ENCODE measurements at places on chromosomes 11 and 22.
A peak's percentile ranks its signal among the peaks of the same experiment; 100 is the strongest.

- DNase-seq = no peak
These were observed at the start of gene GPR83 for GRCh38 chr11:94400839-94401772. GPR83 (minus strand) TSS chr11:94401419; CDS start chr11:94401247, 172 bp downstream.

- no peak for DNase-seq
These were observed 419.3 kb upstream of the NARS2 start for GRCh38 chr11:78993802-78994430.

DNA sequence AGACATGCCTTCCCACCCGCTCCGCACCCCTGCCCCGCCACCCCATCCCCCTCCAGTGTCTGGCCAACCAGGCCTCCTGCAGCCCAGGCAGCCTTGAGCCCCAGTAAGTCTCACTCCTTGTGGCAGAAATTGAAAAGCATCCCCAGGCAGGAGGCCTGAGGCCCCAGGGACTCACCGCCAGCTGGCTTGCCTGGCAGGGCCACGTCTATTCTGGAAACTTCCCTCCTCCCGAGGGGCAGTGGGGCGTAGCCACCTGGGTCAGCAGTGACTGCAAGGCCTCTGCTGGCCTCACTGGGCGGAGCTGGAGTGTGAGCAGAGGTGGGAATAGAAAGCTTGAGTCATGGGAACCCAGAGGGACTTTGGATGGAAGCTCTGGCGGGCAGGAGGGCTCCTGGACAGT, 26.3 kb downstream of the ANO1 start:
- DNase-seq = no peak

DNA sequence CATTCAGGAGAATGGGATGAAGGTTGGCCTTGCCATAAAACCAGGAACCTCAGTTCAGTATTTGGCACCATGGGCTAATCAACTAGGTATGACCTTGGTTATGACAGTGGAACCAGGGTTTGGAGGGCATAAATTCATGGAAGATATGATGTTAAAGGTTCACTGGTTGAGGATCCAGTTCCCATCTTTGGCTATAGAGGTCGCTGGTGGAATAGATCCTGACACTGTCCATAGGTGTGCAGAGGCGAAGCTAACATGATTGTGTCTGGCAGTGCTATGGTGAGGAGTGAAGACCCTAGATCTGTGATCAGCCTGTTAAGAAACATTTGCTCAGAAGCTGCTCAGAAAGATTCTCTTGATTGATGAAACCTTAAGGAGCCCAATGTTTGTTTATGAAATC, 5.7 kb downstream of the NF2 start:
- DNase-seq = no peak

DNA sequence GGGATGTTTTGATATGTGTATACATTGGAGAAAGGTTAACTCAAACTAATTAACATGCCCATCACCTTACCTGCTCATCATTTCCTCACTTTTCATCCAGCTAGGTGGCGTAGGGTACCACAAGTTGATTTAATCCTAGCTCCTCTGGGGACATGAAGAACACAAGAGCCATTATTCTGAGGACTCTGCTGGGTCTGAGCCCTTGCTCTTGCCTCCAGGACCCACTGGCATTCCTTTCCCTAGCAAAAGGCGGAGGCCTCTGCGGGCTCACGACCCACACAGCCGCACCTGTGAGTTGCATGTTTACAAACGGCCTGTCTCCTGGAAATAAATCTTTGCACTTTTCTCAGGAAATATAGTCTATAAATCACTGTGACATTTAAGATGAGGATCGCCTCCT, 871.9 kb downstream of the TBC1D22A start:
- no peak for DNase-seq

- no peak for DNase-seq
These were observed 11.8 kb downstream of the DTX4 start for GRCh38 chr11:59183771-59184170.

DNA sequence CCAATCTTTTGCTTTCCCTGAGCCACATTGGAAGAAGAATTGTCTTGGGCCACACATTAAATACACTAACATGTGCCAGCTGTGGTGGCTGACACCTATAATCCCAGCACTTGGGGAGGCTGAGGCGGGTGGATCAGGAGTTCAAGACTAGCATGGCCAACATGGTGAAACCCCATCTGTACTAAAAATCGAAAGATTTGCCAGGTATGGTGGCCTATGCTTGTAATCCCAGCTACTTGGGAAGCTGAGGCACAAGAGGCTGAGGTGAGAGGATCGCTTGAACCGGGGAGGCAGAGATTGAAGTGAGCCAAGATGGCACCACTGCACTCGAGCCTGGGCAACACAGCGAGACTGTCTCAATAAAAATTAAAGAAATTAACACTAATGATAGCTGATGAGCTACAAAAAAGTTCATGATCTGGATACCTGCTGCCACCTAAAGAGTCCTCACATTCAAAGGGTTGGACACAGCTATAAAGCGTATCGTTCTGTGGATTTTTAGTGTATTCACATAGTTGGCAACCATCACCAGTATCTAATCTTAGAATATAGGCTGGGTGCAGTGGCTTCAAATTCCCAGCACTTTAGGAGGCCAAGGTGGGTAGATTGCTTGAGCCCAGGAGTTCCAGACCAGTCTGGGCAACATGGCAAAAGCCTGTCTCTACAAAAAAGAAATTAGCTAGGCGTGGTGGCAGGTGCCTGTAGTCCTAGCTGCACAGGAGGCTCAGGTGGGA, 3.4 kb upstream of the LDHC start:
- DNase-seq = no peak

DNA sequence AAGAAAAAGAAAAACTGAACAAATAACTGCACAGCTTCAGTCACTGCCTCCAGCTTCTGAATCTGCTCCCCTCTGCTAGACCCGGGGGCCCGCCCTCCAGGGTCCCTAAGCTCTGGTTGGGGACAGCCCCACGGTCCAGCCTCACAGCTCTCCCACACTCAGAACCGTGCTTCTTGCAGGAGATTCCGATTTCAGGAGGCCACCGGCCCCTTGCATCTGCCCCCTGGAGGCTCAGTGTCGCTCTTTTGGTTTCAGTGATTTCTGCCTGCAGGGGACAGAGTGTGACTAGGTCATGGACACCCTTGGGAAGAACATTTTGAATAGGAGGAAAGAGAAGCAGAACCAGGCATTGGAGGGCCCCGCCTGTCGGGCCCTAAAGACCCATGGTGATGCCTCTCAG, 23.1 kb upstream of the RPS3 start:
- DNase-seq = no peak

DNA sequence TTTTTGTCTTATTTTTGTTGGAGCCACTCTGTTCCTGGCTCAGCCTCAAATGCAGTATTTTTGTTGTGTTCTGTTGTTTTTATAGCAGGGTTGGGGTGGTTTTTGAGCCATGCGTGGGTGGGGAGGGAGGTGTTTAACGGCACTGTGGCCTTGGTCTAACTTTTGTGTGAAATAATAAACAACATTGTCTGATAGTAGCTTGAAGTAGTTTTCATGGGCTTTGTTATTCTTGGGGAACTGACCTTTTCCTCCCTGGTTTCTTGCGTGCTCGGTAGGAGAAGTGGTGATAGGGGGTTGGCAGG, 6.0 kb upstream of the MCM5 start:
- DNase-seq = no peak

GRCh38 chr11:72864702-72865655, 50.8 kb downstream of the ATG16L2 start:
- no peak for DNase-seq

GRCh38 chr11:114340311-114341131, 44.3 kb downstream of the NNMT start:
- peak; percentile 34 for DNase-seq

DNA sequence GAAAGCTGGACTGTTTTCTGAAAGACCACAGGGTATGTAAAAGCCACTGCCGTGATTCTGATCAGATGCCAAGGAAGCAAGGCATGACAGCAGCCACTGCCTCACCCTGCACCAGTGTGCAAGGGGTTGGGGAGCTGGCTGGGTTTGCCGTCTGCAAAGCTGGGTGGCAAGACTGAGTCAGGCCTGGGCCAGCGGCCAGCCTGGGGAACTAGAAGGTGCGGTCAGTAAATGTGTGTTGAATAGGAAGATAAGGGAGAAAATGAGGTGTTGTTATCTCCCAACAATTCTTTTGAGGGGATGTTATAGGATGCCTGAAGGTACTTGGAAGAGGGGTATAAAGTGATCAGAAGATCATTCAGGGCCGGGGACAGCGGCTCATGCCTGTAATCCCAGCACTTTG, 8.0 kb downstream of the VSTM5 start:
- DNase-seq = no peak

DNA sequence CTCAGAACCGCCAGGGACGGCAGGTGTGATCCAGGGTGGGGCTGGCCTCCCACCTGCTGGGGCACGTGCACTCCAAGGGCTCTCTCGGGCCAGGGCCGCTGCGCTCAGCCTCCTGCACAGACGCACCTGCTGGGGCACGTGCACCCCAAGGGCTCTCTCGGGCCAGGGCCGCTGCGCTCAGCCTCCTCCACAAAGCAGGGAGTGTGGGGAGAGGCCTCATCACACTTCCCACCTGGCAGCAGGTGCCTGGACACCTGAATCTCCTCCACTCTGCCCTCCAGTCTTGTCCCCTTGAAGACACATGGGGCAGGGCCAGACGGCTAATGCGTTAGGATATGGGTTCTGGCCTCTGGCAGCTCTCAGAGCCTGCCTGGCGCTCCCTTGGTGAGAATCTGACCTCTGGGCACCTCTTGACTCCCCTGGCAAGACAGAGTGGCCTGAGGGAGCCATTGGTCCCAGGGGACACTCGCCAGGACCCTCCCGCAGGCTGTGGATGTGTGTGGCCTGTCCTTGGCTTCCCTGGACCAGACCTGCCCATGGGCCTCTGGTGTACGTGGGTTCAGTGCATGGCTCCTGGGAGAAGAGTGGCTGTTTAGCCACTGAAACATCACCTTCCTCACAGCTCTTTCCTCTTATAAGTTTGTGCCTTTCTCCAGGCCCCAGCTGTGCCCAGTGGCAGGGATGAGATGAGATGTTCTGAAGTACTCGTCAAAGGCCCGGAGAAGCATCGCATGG, 73.5 kb downstream of the BRD1 start:
- no peak for DNase-seq

- DNase-seq = no peak
These were observed 1210.1 kb upstream of the TENM4 start for GRCh38 chr11:80650966-80651365.

- DNase-seq = no peak
These were observed 14.5 kb downstream of the EMSY start for GRCh38 chr11:76459299-76459698.

- no peak for DNase-seq
These were observed 43.6 kb downstream of the OR2AG2 start for GRCh38 chr11:6727971-6728760.

- DNase-seq = peak; percentile 73
These were observed 87.3 kb downstream of the SIK3 start for GRCh38 chr11:117010808-117011540.

DNA sequence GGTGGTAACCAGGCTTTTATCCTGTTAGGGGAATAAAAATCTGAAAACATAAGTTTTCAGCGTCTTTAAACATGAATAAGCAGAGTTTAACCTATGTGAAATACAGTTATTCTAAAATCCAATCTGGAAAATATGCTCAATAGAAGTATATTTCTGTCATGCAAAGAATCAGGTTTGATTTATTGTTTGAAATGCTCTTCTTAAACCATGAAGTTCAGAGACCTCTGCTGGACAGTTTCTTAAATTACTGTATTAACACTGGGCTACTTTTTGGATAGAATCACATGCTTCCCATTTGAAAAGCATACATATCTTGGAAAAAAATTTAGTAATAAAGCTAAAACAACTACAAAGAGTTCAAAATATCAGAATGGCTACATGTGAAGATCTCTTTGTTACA, 25.4 kb downstream of the APIP start:
- peak; percentile 11 for DNase-seq

DNA sequence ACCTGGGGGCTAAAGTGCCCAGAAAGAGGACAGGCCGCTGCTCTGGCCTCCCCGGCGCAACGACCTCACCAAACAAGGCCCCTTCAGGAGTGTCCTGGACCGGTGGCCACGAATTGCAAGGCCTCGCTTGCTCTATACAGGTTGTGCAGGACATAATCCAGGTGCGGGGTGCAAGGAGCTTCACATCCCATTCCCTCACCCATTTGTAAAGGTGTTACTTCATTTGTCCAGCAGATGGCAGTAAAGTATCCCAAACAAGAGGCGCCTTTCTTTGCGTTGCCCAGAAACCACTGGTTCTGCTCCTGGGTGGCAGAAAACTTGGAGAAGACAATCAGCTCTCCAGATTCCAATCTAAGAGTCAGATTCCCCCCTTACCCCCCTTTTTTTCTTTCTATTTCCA, 35.9 kb upstream of the PRDM11 start:
- peak; percentile 76 for DNase-seq

DNA sequence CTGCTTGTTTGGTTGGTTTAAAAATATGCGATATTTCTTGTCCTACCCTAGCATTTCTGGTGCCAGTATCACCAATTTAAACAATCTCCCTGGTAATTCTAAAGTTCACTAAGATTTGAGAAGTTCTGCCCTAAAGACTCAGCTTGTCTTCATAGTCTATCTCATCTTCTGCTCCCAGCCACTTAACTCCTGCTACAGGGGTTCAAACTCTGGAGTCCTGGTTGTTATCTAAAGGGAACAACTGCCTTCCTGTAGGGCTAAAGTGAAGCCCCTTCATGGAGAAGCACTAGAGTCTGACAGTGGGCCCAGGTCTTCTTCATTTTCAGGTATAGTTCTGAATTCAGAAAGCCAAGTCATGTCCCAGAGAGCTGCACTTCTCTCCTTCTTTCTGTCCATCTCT, 73.2 kb downstream of the CTNND1 start:
- DNase-seq = no peak

DNA sequence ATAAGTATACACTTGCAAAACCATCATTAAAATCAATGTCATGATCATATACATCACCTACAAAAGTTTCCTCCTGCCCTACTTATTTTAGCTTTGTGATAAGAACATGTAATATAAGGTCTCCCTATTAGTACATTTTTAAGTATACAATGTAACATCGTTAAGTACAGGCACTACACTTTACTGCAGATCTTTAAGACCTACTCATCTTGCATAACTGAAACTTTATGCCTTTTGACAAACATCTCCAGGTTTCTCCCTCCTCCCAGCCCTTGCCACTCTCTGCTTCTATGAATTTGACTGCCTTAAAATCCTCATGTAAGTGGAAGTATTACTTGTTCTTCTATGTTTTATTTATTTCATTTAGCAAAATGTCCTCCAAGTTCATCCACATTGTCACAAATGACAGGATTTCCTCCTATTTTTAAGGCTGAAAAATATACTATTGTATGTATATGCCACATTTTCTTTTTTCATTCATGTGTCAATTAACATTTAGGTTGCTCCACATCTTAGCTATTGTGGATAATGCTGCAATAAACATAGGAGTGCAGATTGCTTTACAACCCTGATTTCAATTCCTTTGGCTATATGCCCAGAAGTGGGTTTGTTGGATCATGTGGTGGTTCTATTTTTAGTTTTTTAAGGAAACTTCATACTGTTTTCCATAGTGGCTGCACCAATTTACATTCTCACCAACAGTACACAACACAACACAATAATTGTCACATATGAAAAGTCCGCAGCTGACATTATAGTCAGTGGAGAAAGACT, 471.1 kb upstream of the ANO3 start:
- DNase-seq = no peak
